Bone marrow (tissue), 2 donors: ENCODE measurements at places on chromosomes 11 and 22.

DNA sequence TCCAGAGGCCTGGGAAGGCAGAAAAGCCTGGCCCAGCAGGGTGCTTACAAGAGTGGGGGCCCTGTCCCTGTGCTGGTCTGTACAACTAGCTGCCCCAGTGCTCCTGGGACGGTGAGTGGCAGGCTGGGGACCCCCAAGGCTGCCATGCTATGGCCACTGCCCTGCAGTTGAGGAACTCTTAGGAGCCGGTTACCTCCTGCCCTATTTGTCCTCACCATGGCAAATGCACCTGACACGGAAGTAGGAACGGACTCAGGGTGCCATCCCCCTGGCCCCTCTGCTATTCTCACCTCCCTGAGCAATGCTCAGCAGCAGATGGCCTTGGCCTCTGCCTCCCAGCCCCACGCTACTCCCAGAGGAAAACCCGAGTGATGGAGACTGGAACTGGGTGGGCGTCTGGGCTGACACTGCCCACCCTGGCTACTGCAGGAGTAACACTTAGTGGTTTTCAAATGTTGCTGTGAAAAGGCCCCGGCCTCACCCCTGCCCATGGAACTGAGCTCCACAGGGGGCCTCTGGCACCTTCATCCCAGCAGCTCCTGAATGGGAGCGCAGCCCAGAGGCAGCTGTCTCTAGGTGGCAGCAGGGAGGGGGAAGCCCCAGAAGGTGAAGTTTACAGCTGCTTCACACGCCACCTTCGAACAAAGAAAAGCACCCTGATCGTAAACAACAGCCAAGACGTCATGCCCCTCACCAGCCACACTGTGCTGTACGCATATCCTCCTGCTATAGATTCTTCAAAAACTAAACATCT, 105.3 kb downstream of the CTTN start:
- no peak for DNase-seq

- DNase-seq: no peak
Observed at GRCh38 chr11:95266751-95267374, 35.9 kb upstream of the SESN3 start.

- no peak for DNase-seq
Observed at GRCh38 chr11:24155792-24156191, 341.1 kb upstream of the LUZP2 start.

GRCh38 chr11:126034039-126034932, 28.4 kb downstream of the CDON start:
- no peak for DNase-seq

DNA sequence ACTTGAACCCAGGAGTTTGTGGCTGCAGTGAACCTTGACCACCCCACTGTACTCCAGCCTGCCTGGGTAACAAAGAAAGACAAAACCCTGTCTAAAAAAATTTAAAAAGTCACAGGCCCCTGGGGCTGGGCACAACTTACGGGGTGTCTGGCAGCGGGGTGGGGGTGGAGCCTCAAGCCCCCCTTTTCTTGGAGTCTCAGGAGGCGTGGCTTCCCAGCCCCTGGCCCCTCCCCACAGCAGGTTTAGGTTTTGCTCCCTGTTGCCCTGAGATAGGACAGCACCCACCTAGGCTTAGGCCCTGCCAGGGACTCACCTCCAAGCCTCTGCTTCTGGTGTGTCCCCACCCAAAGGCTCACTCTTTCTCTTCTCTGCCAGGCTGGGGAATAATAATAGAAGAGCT, 22.4 kb downstream of the MGAT3 start:
- no peak for DNase-seq

- DNase-seq: no peak
Observed at GRCh38 chr11:133072858-133073582, 459.3 kb downstream of the OPCML start.
